ENCODE measurements at places on chromosomes 1 and 21.

DNA sequence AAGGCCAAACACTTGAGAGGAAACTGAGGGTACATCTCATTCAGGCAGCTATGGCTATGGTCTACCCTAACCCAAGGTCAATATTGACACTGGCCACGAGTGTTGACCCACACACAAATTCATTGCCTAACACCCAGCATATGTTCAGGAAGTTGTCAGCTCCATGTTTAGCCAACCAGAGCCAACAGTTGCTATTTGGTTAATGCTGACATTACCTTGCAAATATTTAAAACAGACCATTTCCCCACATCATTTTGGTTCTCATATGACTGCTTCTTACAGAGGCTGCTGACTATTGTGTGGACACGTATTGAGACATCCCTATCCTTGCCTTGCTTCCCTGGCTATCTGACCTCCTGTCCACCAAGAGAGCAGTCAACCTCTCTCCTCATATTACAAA is 97.3 kb downstream of the LMX1A start:
- no peak for DNase-seq

- DNase-seq, result no peak
Observed at GRCh38 chr1:39757501-39757900, 13.6 kb downstream of the OXCT2 start.

DNA sequence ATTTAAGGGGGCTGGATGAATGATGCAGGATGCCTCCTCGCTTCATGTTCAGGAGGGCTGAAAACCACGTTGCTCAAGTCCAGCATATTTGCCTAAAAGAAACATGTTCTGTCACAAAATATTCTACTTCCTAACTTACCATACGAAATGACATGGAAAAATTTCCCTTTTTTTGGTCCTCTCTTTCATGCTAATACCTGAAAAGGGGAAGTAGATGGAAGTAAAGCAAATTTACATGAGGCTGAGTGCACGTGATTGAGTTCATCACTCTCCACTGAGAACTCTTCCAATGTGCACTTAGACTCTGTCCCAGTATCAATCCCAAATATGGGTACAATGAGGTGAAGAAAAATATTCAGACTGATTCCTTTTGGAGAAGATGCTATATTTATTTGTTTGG is 23.0 kb downstream of the XCL2 start:
- no peak for DNase-seq

DNA sequence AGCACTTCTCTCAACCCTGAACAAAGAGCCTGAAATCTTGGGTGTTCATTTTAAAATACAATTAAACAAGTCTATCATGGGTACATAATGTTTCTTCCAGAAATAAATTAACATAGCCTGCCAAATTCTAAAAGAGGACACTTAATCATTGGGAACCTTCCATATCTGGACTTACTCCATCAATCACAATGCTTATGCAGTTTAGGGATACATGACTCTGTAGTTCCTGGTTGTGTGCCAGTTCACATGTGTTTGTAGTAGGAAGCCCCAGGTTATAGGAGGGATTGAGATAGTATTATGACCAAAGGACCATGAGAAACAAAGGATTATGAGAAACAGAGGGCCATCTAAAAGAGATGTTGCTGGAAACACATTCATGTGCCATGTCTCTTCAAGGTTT is 19.1 kb upstream of the DAB1 start:
- DNase-seq, result no peak

GRCh38 chr1:54381524-54381923 is 24.7 kb downstream of the SSBP3 start:
- DNase-seq, result no peak

GRCh38 chr1:224526771-224527170 is 89.3 kb upstream of the CNIH3 start:
- no peak for DNase-seq

DNA sequence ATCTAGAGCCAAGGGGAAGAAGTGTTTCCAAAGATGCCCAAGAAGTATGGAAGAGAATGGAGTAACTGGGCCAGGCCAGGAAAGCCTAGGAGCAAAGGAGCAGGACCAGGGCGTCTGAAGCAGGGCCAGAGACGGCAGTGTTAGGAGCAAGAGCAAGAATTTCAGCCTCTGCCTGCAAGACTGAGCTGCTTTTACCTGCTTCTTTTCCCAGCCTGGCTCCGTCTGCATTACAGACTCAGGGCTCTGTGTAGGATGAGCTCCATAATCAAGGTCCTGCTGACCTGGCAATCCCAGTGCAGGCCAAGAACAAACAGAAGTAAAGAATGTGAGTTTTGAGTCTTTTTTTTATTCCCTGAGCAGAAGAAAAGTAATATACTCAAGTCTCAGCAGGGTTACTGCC is 10.1 kb downstream of the FMO1 start:
- DNase-seq, result no peak

DNA sequence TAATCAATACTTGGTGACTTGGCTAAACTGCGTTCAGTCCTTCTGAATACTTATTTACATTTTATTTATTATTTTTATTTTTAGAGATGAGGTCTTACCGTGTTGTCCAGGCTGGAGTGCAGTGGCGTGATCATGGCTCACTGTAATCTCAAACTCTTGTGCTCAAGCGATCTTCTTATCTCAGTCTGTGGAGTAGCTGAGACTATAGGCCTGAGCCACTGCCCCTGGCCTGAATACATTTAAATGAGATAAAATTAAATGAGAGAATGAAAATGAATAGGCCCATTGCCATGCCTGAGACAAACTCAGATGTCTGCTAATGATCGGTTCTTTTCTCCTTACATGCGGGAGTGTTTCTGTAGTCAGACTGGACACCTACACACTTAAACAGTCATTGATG is 86.0 kb downstream of the GALNT2 start:
- DNase-seq, result no peak

GRCh38 chr1:186974774-186975181 is 146.0 kb downstream of the PLA2G4A start:
- DNase-seq, result no peak

GRCh38 chr1:10698726-10699469 is 97.5 kb downstream of the CASZ1 start:
- DNase-seq, result no peak

GRCh38 chr1:206583707-206584648 is 28.3 kb downstream of the EIF2D start:
- DNase-seq, result peak; percentile 34

DNA sequence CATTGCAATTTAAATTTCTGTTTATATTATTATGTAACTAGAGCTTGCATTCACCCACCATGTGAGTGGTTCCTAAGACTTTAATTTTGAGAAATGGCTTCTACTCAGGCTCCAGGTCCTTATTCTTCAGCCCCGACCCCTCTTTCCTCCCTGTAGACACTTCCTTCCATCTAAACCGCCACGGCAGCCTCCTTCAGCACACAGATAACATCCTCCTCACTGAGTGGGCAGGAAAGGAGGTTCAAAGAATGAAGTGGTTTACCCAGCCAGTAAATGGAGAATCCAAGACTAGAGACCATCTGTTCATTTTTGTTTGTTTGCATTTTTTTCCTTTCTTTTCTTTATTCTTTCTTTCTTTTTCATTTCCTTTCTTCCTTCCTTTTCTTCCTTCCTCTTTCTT is 37.1 kb upstream of the SOD1 start:
- DNase-seq, result no peak

DNA sequence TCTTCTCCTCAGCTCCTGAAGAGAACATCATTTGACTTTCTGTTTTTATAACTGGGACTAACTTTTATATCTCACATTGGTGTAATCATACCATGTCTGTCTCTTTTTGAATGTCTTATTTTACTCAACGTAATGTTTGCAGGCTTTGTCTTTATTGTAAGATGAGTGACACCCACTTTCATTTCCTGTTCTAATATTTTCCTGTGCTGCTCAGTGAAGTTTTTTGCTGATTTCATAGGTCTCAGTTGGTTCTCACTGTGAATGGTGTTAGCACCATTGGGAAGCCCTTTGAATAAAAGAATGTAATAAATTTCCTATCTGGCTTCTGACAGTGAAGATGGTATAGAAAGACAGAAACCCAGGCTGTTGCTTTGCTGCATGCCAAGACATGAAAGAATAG is 84.0 kb downstream of the RAVER2 start:
- no peak for DNase-seq

DNA sequence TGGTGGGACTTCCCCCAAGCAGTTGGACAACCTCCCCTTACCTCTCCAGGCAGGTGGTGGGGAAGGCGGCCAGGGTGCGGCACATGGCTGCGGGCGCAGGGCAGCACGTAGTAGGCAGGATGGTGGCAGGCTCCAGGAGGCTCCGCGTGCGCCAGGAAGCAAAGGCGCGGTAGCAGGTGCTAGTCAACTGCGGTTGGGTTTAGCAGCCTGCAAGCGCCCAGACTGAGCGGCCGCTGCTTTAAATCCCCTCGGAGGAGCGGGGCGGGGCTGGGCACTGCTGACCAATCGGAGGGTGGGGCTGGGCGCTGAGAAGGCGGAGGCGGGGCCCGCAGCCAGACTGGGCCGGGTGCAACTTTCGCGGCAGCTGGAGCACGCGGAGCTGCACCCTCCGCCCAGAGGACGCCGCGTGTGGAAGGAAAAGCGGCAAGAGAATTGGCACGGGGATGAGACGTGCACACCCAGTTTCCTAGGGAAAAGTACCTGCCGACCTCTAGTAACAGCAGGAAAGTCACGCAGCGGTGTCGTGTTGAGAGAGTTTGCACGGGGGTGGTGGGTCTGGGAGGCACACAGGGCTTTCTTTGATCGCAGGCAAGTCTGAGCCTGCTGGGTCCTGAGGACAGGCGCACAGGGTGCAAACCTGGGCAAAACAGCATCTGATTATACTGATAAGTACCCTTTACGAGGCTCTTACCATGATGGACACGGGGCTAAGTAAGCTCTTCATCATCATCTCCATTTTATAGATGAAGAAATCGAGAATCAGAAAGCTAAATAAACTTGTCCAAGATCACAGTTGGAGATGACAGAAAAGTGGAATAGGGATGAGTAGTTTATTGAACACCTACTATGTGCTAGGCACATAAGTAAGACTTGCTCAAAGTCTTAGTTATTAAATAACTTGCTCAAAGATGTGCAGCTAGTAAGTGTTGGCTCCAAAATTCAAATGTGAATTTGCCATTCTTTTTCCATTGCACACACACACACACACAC is at the start of gene RGS16:
Gene RGS16 (minus strand): TSS at position 215 of the 990 bp plus-strand sequence. CDS start 130 bp downstream, at position 85.
- DNase-seq, result peak; percentile 69

DNA sequence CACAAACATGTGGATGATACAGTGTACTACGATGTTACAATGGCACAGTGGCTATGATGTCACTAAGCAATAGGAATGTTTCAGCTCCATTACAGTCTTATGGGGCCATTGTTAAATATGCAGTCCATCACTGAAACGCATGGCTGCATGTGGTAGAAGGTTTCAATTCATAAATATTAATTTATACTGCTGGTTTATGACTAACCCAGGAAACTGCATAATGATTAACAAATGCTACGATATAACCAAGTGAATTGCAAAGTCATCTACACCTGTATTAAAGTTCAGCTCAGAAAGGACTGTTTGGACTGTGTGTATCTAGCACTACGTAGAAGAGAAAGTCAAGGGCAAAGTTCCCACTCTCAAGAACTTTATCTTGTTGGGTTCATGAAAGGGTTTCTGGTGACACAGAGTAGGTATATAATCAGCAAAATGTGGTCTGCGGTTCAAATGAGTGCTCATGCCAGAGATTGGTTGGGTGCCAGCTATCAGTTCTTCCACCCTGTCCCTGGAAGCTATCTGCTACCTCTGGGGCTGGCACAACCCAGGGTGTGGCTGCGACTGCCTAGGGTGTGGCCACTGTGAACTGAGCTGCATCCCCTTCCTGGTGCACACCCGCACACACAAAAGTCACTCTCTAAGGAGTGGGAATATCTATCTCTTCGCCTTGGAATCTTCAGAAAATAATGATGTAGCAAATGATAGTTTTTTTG is 14.8 kb downstream of the MGST3 start:
- no peak for DNase-seq

GRCh38 chr21:37553078-37553481 is 186.5 kb downstream of the DYRK1A start:
- no peak for DNase-seq

GRCh38 chr1:107991371-107992066 is 26.5 kb upstream of the VAV3 start:
- DNase-seq, result no peak

DNA sequence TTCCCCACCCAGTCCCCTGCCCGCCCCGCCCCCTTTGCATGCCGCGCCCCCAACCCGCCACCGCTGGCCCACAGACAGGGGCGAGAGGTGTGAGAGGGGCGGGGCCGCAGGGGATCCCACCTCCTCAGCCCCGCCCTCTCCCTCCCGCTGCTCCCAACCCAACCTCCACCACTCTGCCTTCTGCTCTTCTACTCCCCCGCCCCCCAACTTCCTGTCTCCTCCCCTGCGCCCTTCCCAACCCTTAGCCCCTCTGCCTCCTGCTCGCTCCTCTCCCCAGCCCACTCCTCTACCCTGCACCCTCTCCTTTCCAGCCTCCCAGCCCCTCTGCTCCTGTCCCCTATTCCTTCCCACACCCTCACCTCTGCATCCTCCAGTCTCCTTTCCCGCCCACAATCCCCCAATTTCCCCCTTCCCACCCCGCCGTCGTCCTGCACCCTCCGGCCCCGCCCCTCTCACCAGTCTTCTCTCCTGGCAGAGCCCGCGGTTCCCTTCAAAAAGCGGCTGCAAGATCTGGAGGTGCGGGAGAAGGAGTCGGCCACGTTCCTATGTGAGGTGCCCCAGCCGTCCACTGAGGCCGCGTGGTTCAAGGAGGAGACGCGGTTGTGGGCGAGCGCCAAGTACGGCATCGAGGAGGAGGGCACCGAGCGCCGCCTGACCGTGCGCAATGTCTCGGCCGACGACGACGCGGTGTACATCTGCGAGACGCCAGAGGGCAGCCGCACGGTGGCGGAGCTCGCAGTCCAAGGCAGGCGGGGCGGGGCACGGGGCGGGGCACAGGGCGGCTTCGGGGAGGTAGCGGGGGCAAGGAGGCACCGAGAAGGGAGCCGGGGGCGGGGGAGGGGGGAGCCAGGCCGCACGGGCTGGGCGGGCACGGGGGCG is 5.4 kb downstream of the OBSCN start:
- DNase-seq, result no peak

GRCh38 chr1:223474804-223475203 is 81.6 kb downstream of the CCDC185 start:
- DNase-seq, result no peak

GRCh38 chr1:172447641-172448040 is 3.8 kb upstream of the PIGC start:
- DNase-seq, result no peak

DNA sequence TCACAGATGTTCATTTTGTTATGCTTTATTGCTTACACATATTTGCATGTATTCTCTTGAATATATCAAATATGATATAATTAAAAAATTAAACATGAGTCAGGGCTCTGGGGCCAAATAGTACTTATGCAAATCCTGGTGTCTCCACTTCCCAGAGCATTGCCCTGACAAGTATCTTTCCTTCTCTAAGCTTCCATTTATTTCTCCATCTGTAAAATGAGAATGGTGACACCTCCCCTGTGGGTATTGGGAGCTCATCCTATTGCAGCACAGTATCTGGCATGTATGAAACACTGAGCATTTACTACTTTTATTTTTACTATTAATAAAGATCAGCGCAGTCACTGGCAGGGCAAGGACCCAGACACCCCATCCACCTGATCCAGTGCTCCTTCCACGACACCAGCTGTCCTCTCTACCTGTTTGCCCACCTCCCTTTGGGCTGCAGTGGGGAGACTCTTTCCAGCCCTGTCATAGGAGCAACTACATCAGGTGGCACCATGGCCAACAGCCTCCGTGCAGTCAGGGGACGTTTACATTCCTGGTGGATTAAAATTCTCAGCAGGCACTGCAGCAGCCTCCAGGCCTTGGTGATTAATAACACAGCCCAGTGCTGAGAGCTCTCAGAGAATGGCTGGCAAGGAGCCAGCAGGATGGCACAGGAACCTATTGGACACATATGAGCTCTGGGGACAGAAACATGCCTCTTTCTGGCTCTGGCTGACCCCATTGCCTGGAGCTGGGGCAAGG is 113.0 kb downstream of the DMRTB1 start:
- DNase-seq, result no peak

All from nucleus accumbens (tissue), 56 donors.